ENCODE measurements at places on chromosomes 1 and 21. TPM values are rescaled to one million over a fixed set of nuclear protein-coding genes. Genes with fewer than 3 reads are reported as not detected.

SMIM34 gene
- total RNA-seq: not detected

SYNC gene
- total RNA-seq: not detected

ADGRL4 gene
- total RNA-seq: not detected

ADAM30 gene
- total RNA-seq: not detected

SPSB1 gene
- 3.1 TPM for total RNA-seq

TMEM54 gene
- not detected for total RNA-seq

NTMT2 gene
- not detected for total RNA-seq

DNA sequence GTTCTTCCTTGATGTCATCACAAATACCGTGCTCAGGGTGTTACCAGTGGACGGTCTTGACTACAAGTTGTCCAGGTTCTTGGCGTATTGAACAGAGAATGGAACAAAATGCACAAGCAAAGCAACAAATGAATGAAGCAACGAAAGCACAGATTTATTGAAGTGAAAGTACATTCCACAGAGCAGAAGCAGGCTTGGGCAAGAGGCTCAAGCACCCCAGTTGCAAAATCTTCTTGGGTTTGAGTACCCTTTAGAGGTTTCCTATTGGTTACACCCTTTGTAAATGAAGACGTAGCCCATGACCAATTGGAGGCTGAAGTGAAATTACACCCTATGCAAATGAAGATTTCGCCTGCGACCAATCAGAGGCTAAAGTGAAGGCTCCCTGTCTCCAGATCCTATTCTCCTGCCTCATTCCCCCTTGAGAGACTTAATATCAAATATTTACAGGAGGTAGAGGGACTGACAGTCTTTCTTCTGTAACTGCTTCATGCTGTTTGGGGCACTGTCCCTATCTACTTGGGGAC lies 38.3 kb downstream of the YY1AP1 start:
- H3K27ac ChIP-seq: no peak overlapping the region
- no peak overlapping the region for H3K4me3 ChIP-seq
- no peaks in the 10 kb centered on the region for H3K4me1 ChIP-seq
- no peak for DNase-seq
- H3K36me3 ChIP-seq: no peaks in the 10 kb centered on the region
- H3K27me3 ChIP-seq: no peaks in the 10 kb centered on the region

- H3K36me3 ChIP-seq: no peaks in the 10 kb centered on the region
- H3K4me1 ChIP-seq: no peaks in the 10 kb centered on the region
- no peak overlapping the region for H3K27ac ChIP-seq
- H3K4me3 ChIP-seq: no peak overlapping the region
- DNase-seq: no peak
- H3K27me3 ChIP-seq: peaks cover 6% of the 10 kb centered on the region
Measured at GRCh38 chr1:48007047-48007446, 9.9 kb upstream of the TRABD2B start.

DNA sequence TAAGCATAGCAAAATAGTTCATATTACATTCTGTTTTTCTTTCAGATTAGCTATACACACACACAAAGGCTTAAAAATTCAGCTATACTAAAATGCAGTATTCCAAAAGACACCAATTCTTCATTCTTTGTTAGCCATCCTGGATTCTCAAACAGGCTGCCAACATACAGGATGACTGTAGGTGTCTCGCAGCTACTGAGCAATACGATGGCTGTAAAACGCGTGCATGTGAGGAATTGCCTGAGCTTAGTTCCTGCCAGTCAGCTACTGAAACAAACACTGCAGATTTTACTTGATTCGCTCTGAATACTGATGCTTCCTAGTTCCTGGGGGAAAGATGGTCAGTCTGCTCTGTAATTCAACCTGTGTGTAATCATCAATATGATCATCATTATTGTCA lies 24.7 kb upstream of the HMGN1 start:
- no peaks in the 10 kb centered on the region for H3K36me3 ChIP-seq
- no peak overlapping the region for H3K27ac ChIP-seq
- no peak overlapping the region for H3K4me3 ChIP-seq
- peaks cover 18% of the 10 kb centered on the region for H3K27me3 ChIP-seq
- H3K4me1 ChIP-seq: no peaks in the 10 kb centered on the region

GRCh38 chr1:32701951-32702598 lies 495 bp downstream of the SYNC start:
- no peak for DNase-seq
- H3K4me3 ChIP-seq: no peak overlapping the region
- no peaks in the 10 kb centered on the region for H3K36me3 ChIP-seq
- H3K4me1 ChIP-seq: no peaks in the 10 kb centered on the region
- peaks cover 57% of the 10 kb centered on the region for H3K27me3 ChIP-seq

DNA sequence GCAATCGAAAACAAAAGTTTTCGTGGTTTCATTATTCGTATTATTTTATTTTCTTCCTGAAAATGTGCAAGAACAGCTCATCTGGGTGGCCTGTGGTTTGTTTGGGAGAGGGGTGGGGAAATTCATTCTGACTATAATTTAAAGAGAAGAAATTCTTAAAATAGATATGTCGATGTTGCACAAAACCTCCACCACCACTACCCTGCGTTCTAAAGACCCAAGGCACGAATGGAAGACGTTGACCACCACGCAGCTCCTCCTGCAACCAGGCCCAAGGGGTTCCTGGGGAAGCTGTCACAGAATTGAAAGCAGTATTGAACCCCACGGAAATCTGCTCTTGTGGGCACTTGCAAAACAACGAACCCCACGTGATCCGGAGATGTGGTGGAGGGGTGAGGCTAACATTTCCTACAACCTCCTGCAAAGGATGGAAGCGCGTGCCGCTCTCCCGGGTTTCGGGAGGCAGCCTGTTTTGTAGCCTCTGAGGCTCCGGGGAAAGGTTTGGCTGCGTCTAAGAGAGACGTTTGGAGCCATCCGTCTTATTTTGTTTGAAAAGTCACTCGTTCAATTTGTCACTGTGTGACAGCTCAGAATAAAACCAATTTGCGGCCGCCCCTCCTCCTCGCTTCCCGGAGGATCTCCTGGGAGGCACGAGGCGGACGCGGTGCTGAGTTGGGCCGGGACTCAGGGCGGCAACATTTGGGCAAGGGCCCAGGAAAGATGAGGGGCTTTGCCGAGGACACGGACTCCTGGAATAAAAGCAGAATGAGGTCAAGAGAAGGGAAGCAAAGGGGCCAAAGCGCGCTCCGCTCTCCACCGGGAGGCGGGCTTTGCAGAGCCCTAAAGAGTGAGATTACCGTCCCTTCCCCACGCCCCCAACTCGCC lies 810 bp upstream of the HLX start:
- DNase-seq: no peak
- H3K27me3 ChIP-seq: peaks cover 67% of the 10 kb centered on the region
- H3K36me3 ChIP-seq: no peaks in the 10 kb centered on the region
- peaks cover 28% of the 10 kb centered on the region for H3K4me1 ChIP-seq

DNA sequence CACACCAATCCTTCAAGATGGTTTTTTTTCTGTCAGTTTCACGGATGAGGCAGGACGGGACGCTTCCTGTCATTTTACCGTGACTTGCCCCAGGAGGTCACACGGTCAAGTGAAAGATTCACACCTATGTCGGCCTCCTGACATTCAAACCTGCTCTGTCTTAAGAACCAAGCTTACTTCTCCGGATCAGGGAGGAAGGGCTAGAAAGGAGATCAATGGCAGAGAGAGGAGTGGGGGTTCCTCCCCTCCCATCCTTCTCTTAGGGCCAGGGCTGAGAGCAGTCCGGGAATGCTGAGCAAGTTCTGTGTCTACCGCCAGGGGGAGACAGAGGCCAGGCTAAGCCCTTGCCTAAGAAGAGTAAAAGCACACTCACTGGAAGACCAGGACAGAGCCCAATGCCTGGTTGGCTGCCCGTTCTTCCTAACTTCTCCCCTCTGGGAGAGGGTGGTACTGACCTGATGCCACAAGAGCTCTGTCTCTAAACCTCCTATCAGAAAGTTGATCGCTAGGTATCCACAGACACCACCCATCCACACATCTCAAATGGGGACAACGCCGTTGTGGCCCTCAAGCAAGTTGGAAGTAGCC lies 1.1 kb upstream of the PPM1J start:
- H3K4me3 ChIP-seq: peak overlapping the region; percentile 83
- peaks cover 49% of the 10 kb centered on the region for H3K27me3 ChIP-seq
- peaks cover 31% of the 10 kb centered on the region for H3K4me1 ChIP-seq
- H3K36me3 ChIP-seq: no peaks in the 10 kb centered on the region
- DNase-seq: peak; percentile 73

- H3K36me3 ChIP-seq: peaks cover 4% of the 10 kb centered on the region
- no peaks in the 10 kb centered on the region for H3K4me1 ChIP-seq
- DNase-seq: no peak
- no peak overlapping the region for H3K4me3 ChIP-seq
- no peaks in the 10 kb centered on the region for H3K27me3 ChIP-seq
Measured at GRCh38 chr1:77857552-77857951, 30.9 kb upstream of the NEXN start.

DNA sequence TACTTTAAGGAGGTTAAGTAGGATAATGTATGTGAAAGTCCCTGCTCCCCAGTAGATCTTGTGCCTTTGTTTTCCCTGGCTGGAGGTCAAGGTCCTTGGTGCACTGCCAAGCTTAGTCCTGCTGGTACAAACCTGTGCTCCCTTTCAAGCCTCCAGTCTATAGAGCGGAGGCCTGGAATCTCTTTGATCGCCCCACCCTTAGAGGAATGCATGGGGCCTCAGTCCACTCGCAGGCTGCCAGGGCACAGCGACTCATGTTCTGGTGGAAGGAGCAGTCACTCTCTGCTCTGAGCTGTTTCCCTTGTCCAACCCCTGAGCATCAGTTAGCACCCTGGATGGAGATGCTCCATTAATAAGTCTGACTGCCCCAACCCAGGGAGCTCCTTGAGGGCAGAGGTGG lies 121.8 kb downstream of the HMGB4 start:
- peaks cover 9% of the 10 kb centered on the region for H3K27me3 ChIP-seq
- H3K36me3 ChIP-seq: no peaks in the 10 kb centered on the region
- no peak overlapping the region for H3K27ac ChIP-seq
- no peaks in the 10 kb centered on the region for H3K4me1 ChIP-seq

- no peaks in the 10 kb centered on the region for H3K27me3 ChIP-seq
- DNase-seq: no peak
- H3K36me3 ChIP-seq: no peaks in the 10 kb centered on the region
- H3K4me3 ChIP-seq: no peak overlapping the region
- H3K27ac ChIP-seq: no peak overlapping the region
Measured at GRCh38 chr1:245051349-245052221, 103.2 kb upstream of the KIF26B start.

GRCh38 chr1:199959033-199959774 lies 68.3 kb upstream of the NR5A2 start:
- no peak overlapping the region for H3K27ac ChIP-seq
- no peaks in the 10 kb centered on the region for H3K4me1 ChIP-seq
- H3K4me3 ChIP-seq: no peak overlapping the region
- H3K27me3 ChIP-seq: no peaks in the 10 kb centered on the region
- no peak for DNase-seq

GRCh38 chr1:111192658-111193519 lies 7.6 kb downstream of the DENND2D start:
- peak overlapping the region; percentile 76 for H3K27ac ChIP-seq
- H3K27me3 ChIP-seq: no peaks in the 10 kb centered on the region
- peaks cover 95% of the 10 kb centered on the region for H3K4me1 ChIP-seq
- no peak overlapping the region for H3K4me3 ChIP-seq

DNA sequence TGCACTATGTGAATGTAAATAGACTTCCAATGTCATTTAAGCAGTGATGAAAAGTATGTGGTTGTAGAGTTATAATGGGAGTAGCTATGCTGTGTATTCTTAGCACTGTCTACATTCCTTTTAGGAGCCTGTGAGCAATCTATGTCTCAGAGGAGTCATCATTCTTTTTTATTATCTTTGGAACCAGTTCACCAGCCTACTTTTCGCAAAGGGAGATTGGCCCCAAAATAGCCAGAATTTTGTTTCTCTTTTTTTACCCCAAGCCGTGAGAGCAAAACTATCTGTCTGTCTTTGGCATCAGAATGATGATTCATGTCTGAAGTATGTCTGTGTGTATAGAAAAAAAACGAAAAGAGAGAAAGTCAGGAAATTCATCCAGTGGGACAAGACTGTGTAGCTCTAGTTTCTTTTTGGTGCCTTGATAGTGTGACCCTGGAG lies 44.2 kb downstream of the OSBPL9 start:
- no peak for DNase-seq
- no peaks in the 10 kb centered on the region for H3K36me3 ChIP-seq
- no peak overlapping the region for H3K27ac ChIP-seq
- no peaks in the 10 kb centered on the region for H3K4me1 ChIP-seq
